ENCODE measurements at places on chromosomes 2 and 18.

DNA sequence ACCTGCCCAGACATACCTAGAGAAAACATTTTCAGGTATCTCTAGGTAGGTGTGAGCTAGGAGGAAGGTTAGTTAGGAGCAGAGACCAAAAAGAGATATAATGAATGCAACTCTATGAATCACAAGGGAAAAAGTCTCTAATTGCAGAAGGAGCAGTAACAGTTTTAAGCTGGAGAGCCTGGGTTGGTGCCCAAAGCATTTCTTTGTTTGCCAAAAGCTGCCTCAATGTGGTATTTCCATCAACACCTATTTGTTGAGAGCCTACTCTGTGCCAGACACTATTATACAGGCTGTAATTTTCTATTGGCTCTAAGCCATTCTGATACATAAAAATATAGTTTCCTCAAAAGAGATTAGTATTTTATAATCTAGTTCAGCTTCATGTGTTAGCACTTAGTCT is 141.6 kb downstream of the UBE2E3 start:
- no peak for DNase-seq

GRCh38 chr18:51290860-51291259 is 93.4 kb upstream of the MEX3C start:
- no peak for DNase-seq

- no peak for DNase-seq
Observed at GRCh38 chr2:136858656-136859055, 93.3 kb downstream of the THSD7B start.

DNA sequence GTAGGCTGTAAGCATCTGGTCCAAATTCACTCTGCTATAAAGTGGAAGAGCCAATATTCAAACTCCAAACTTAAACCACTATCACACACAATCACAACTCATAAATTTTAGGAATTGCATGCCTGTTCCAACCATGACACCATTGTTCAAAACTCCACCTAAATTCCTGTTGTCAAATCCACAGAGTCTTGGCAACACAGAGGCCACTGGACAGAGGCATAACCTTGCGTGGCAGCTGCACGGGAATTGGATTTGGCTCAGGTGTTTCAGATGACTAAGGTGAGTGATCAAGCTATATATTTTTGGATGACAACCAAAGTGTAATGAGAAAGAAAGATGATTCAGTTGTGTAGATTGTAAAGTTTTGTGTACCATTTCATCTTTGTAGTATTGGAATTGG is 422.7 kb upstream of the TNP1 start:
- no peak for DNase-seq

- no peak for DNase-seq
Observed at GRCh38 chr2:60329225-60329624, 224.2 kb downstream of the BCL11A start.

DNA sequence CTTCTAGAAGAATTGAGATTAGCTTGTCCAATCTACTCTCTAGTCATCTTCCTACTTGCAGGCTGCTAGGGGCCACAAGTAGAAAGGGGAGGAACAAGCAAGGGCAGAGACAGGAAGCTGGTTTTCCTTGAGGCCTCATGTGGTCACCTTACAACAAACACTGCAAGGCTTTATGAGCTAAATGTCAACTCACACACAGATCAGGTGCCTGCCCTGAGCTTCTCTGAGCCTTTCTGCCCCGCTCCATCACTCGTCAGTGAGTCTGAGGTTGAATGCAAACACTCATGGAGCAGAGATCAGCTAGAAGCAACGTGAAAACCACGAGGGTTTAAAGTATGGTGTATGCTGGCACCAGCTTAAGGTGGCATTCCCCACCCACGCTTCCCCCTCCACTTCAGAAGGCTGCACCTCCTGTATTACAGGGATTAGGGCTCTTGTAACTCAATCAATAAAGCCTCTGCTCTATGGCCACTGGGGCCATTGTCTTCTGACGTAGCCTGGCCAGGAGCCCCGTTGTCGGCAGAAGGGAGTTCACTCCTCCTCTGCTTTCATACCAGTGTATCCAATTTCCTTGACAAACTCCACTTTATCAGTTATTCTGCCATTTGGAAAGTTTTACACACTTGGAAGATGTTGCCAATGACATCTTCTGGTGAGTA is 5.4 kb upstream of the CRYGC start:
- no peak for DNase-seq

DNA sequence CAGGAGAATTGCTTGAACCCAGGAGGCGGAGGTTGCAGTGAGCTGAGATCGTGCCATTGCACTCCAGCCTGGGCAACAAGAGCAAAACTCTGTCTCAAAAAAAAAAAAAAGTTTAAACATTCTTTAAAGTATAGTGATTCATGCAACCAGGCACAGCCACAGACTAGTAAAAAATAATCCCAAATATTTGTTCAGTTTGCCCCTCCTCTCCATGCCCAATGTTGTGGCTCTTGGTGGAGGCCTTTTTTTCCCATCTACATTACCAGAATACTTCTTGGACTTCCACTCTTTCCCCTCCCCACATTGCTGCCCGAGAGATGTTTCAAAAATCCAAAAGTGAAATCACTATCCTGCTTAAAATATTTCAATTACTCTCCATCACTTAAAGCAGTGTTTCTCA is 5.1 kb upstream of the MALT1 start:
- DNase-seq: no peak

- no peak for DNase-seq
Observed at GRCh38 chr2:43268066-43268953, 41.9 kb upstream of the ZFP36L2 start.

DNA sequence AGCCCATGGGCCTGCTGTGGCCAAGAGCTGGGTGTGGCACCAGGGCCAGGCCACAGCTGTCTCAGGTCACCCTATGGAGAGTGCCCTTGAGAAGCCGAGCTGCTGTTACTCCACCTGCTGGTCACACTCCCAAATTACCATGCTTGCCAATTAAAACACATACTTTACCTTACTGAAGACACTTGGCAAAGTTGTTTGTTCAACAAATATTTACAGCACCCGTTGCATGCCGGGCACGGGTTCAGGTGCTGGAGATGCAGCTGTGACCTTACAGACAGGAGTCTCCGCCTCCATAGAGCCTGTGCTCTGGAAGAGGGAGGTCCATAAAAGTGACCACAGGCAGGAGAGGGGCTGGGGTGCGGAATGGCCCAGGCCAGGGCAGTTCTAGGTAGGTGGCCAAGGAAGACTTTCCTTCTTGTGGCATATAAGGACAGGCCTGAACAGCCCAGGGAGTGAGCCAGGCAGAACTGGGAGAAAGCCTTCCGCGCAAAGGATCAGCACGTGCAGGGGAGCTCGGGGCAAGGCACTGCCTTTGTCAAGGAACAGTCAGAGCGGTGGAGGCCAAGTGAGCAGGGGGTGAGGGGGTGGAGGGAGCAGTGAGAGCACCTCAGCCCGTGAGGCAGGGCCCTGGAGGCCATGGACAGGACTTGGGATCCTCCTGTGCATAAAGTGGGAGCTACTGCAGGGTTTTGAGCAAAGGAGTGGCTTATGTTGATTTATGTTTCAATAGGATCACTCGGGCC is 23.6 kb upstream of the RBM44 start:
- DNase-seq: peak; percentile 29

GRCh38 chr2:26461601-26462023 is 16.3 kb downstream of the OTOF start:
- no peak for DNase-seq

DNA sequence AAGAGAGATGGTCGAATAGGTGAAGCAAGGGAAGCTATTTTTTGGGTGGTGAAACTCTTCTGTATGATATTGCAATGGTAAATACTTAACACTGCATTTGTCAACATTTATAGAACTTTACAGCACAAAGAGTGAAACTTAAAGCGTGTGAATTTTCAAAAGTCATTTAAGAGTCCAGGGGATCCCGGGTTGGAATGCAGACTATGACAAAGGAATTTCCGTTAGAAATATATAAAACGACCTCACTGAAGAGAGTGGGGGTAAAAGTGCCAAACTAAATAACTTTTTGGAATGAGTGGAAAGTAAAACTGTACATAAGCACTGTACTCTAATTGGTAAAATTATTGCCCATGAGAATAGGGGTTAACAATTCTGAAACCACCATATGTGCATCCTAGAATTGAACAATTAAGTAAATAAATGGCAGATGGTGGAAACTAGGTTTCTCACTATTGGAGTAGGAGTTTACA is 191.0 kb upstream of the FN1 start:
- no peak for DNase-seq

- DNase-seq: no peak
Observed at GRCh38 chr2:117917223-117917917, 96.5 kb downstream of the CCDC93 start.

DNA sequence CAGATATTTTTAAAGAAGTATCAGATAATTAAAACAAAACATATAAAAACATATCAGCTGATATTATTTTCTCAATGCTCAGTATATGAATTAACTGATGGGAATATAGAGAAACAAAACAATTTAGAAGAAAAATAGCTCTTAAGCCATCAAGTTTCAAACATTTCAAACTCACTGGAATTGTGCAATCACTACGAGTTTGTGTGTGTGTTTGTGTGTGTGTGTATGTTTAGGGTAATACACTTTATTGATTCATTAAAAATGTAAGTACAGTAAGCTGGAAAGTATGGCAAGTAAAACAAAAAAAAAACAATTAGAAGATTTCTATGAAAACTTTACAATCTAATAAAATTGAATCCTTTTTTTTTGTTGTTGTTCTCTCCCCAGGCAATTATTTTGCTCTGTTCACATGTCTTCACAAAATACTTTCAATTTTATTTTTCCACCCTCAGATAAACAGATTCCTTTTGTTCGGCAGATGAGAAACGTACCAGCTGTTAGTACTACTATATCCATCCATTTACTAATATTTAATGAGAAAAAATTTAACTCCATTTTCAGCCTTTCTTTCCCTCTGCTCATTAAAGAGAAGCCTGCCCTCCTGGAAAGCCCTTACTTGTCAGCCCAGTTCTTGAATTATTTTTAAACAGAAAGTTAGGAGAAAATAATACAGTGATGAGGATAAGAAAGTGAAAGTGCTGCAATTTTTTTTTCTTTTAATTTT is 87.6 kb downstream of the SLC8A1 start:
- DNase-seq: no peak

DNA sequence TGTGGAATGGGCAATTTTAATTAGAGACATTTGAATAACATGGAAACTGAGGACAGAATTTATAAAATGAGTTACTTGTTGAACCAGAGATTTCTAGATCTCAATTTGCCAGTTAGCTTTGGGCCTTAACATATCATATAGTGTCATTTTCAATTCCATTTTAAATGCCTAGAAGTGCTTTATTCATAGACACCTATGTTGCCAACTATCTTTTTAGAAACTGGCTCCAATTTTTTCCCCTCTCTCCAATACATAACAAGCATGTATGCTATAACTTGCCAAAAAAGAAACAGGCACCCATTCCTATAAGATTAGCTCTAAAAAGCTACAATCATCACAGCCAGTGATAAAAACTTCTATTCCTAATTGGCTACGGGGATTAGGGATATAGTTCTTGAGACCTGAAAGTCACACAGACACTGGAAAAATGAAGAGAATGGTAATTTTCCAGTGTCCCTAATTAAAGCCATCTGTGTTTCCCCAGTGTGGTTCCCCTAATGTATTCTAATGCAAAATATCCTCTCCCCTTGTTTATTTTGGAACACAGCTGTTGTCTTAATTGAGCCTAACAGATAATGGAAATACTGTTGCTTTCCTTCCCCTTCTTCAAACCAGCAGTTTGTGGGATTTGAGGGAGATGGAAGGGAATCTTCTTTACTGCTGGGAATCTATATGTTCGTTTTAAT is 205.5 kb upstream of the FSHR start:
- DNase-seq: no peak

- DNase-seq: no peak
Observed at GRCh38 chr2:72156872-72157271, 9.2 kb upstream of the CYP26B1 start.

DNA sequence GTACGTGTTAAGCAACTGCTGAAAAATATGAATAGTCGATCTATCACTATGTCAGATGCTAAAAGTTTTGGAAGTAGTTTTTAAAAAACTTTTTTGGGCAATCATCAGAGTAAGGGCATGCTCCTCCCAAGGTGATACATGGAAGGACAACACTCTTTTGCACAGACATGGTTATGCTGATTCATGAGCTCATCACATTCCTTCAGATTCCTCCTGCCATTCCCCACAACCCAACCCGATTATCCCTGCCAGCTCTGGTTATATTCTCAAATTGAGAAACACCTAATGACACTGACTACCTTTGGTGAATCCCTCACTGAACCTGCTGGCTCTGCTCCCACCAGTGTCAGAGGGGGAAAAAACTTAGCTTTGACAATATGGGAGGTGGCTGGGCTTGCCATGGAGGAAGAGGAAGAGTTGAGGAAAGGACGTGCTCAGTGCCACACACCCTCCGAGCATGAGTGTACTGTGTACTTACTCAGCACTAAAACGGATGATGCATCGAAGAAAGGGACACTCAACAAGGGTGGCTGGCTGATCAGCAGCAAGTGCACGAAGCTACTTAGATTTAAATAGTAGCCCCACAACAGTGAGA is 83.9 kb upstream of the RNU4ATAC start:
- no peak for DNase-seq

- DNase-seq: no peak
Observed at GRCh38 chr18:62842898-62843297, 127.6 kb downstream of the PHLPP1 start.

- DNase-seq: no peak
Observed at GRCh38 chr2:21044694-21045371, 960 bp upstream of the APOB start.

DNA sequence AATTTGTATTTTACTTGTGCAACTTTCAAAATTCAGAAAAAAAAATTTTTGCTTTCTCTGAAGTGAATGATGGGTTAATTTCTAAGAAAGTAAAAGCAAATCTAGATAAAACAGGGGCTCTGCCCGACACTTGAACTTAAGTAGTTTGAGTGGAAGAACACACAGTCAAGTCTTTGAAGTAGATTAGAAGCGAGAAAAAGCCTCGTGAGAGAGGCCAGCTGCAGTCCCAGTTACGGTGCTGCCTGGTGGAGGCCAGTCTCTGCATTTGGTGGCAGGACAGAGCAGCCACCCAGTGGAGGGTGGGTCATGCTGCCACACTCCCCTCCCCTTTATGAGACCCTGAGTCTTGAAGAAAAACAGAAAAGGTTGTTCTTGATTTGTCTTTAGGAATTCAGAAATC is 81.8 kb downstream of the INPP5D start:
- DNase-seq: no peak

DNA sequence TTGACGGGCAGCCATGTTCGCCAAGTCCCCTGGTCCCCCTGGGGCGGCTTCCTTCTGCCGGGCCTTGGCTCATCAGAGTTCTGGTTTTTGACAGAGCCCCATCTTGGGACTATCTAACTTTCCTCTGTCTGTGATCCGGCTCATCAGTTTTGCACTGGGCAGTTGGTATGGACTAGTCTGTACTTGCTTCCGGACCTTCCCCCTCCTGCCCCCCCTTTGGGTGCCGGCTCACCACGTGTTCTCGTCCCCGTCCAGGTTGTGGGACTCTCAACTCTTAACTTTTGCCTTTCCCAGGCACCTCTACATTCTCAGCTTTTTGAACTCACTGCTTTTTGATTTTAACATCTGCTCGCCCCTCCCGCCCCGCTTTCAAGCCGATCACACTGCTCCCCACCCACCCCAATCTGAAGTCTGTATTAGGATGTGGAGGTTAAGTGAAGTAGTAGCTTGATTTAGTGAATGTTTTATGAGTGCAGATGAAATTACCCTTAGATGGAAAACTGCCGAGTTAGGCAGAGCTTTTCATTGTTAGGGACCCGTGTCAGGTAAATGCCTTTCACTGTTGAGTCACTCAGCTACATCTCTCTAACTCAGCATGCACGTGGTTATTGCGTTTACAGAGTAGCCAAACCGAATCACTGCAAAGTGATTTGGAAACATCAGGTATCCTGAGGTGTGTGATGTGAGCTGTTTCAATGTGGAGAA is 874 bp downstream of the WDR43 start:
- DNase-seq: no peak

GRCh38 chr18:49279041-49279440 is 181.4 kb downstream of the DYM start:
- no peak for DNase-seq

- DNase-seq: peak; percentile 2
Observed at GRCh38 chr18:53191634-53192033, 851.6 kb downstream of the DCC start.

Data from neuronal stem cell (in vitro differentiated cells).